SK-N-DZ (cell line): ENCODE measurements at places on chromosomes 7 and 10.

GRCh38 chr7:25117226-25118047 is 7.6 kb downstream of the CYCS start:
- DNase-seq, result no peak

DNA sequence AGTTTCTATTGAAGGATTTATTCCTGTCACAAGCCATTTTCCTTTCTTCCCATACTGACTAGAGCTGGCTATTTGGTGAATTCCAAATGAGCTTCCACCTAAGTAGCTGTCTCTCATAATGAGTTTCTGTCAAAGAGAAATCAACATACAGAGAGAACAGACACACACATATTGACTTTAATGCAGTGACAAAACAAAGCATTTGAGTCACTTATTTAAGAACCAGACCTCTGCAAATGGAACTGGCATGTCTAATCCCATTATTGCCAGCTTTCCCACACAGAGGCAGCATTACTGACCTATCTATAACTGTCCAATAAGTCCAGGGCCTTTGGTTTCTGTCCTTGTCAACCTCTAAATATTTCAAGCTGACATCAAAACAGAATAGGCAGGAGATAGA is 179.3 kb upstream of the CSTF2T start:
- DNase-seq, result no peak

DNA sequence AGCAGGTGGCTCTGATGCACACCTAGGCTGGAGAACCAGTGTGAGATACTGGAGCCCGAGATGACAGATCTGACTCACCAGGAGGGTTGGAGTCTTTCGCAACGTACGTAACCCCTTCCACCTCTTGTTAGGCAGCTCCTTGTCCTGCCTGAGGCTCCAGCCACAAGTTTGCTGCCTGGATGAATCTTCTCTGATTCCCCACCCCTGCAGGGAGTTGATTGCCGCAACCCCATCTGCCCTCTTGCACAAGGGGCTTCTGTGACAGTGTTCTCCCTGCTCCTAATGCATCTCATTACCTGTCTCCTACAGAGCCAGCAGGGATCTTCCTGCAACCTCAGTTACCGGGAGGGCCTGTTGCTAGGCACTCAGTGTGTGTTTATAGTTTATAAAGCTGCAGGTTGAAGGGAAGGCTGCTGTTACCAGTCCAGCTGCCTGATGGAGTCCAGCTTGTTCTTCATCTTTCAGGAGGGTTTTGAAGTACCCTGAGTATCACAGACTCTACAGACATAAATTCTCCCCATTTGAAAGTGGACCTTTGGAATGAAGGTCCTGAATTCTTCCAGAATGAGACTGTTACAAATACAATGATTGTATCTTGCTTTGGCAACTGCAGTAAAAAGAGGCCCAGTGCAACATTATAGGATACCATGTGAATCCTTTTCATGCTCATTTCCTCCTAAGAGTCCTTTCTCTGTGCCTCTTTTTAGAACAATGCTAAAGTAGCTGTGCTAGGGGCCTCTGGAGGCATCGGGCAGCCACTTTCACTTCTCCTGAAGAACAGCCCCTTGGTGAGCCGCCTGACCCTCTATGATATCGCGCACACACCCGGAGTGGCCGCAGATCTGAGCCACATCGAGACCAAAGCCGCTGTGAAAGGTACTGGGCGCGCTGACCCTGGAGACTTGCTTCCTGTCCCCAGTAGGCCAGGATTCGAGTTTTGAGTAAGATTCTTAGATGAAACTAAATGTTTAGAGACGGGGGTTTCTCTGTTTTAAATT is 6.5 kb downstream of the MDH2 start:
- DNase-seq, result no peak

- DNase-seq, result no peak
Observed at GRCh38 chr10:76178532-76179292, 747.3 kb downstream of the LRMDA start.

- no peak for DNase-seq
Observed at GRCh38 chr7:134692344-134692705, 45.7 kb downstream of the BPGM start.

GRCh38 chr10:124998624-124999291 is 56.8 kb downstream of the ZRANB1 start:
- DNase-seq, result no peak

DNA sequence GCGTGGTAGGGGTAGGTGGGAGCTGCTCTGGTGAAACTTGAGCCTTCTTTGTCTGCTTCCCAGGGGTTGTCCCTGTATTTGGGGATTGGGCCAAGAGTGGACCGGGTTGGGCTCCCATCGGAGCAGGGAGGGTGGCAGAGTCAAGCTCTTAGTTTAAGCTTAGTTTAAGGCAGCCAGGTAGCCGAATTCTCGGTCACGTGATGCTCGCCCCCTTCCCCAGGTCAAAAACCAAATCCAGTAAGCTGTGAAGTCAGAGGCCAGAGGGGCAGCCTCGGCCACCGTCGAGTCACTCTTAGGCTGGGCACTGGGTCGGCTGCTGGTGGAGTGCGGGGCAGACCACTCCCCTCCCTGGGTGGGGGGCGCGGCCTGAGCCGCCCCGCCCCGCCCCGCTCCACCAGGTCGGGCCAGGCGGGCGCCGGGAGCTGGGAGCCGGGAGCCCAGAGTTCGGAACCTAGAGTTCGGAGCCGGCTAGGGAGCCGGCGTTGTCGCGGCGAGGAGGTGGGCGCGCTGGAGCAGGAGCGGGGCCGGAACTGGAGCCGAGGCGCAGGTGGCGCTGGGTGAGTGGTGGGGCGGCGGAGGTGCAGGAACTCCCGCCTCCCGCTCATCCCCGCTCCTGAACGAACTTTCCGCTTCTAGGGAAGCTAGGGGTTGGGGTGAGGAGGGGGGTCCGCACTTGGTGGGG is 2.8 kb upstream of the LZTS2 start:
- DNase-seq, result no peak

- DNase-seq, result peak; percentile 13
Observed at GRCh38 chr7:66265566-66265965, 60.4 kb downstream of the TPST1 start.

GRCh38 chr7:29649876-29650275 is 86.2 kb downstream of the PRR15 start:
- no peak for DNase-seq

GRCh38 chr10:70132098-70133029 is at the start of gene AIFM2:
TSS of gene AIFM2 (minus strand) at chr10:70132825. CDS start at chr10:70124084, 8,741 bp downstream.
- no peak for DNase-seq

GRCh38 chr10:27611236-27611635 is 107.1 kb downstream of the RAB18 start:
- no peak for DNase-seq

DNA sequence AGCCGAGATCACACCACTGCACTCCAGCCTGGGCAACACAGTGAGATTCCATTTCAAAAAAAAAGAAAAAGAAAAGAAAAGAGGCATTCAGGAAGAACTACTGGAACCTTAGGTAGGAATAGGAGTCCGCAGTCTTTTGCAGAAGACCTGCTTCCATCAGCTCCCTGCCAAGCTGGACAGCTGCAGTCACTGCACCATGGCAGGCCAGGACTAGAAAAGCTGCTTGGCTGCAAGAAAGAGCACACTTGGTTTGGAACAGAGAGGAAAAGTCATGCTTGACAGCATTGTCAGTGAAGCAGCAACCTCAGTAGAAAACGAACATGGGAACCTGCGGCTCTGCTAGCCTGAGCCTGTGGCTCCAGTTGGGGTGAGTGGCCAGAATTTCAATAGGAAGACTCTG is 104.3 kb downstream of the MARCHF5 start:
- no peak for DNase-seq

DNA sequence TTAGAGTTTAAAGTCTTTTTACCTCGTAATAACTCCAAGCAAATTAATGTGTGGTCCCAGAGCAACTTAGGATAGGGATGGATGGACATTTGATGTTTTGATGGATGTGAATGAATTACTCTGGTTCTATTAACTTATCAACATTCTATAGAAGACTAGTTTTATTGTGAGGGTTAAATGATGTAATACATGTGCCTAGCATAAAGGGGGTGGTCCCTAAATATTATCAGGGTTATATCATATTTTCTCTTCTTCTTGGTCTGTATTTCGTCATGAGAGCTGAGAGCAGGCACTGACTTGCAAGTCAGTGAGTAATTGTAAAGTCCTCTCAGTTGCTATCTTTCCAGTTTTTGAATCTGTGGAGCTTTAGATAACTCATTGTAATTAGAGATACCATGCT is 219.3 kb downstream of the GATA3 start:
- peak; percentile 44 for DNase-seq

DNA sequence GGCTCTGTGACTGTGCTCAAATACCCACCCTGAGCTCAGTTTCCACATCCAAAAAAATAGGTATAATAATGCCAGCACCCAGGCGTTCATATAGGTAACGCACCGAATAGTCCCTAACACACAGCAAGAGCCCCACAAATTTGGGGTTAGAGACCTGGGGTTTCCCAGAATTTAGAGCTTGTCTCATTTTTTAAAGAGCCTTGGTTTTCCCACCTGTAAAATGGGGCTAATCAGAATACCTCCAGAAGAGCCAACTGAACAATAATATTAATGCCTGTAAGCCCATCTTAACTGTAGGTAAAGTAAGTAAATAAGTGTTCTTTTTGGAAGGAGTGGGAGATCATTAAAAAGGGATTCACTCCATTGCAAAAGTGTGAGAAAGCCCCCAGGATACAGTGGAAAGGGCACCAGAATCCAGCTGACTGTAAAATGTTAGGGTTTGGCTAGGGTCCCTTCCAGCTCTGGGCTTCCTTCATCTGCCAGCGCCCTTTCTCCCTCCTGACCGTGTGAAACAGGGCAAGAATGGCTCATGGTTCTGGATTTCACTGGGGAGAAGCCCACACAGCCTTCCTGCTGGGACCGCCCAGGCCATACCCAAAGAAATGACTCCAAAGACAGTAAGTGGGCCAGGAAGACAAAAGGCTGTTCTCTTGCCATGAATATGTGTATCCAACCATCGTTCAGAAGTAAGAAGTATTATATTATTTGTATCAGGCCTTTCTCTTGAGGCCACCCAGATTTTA is 2.1 kb downstream of the MTURN start:
- no peak for DNase-seq

- no peak for DNase-seq
Observed at GRCh38 chr10:75652146-75652740, 220.8 kb downstream of the LRMDA start.

GRCh38 chr7:134777908-134778580 is 1.4 kb upstream of the CALD1 start:
- DNase-seq, result no peak

DNA sequence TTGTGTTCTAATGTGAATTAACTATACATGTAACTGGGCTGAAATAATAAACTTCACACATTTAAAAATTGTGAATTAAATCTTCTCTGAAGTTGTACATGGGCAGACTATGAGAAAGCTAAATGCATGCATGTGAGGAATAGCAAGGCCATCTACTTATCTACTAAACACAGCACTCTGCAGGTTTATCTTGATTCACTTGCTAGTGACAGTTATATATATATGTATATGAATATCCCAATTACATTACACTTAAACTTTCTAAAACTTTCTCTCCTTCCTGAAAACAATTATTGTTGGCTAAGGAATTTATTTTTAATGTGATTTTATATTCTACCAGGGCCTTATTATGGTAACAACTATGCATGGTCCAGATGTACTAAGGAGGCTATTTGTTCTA is 5.1 kb upstream of the SP4 start:
- no peak for DNase-seq

GRCh38 chr7:986766-987751 is 4.1 kb downstream of the CYP2W1 start:
- no peak for DNase-seq
